ENCODE measurements at places on chromosomes 1 and 21. TPM values are rescaled to one million over a fixed set of nuclear protein-coding genes. Genes with fewer than 3 reads are reported as not detected.

DNA sequence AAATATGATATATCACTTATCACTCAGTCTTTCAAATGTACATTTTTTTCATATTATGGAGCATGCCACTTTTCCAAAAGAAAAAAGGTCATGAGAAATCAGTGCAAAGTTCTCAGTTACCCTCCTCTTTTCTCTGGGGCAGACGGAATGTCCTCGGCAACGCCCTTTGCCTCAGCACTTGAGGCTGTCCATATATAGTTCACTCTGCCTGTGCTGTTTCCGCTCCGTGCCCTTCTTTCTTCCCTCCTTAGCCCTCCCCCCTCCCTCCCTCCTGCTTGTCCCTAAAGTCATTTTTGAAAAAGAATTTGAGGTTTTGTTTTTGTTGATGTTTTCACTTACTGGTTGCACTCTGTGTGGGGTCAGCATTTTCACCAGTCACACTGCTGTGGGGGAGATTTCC is 5.4 kb downstream of the BARHL2 start:
- no peaks in the 10 kb centered on the region for H3K36me3 ChIP-seq
- no peak overlapping the region for H3K27ac ChIP-seq
- no peak overlapping the region for H3K4me3 ChIP-seq
- H3K27me3 ChIP-seq, result peaks cover 74% of the 10 kb centered on the region

Gene PLPPR4
- polyA plus RNA-seq, result 0.41 TPM

Gene ITLN1
- polyA plus RNA-seq, result 152 TPM

DNA sequence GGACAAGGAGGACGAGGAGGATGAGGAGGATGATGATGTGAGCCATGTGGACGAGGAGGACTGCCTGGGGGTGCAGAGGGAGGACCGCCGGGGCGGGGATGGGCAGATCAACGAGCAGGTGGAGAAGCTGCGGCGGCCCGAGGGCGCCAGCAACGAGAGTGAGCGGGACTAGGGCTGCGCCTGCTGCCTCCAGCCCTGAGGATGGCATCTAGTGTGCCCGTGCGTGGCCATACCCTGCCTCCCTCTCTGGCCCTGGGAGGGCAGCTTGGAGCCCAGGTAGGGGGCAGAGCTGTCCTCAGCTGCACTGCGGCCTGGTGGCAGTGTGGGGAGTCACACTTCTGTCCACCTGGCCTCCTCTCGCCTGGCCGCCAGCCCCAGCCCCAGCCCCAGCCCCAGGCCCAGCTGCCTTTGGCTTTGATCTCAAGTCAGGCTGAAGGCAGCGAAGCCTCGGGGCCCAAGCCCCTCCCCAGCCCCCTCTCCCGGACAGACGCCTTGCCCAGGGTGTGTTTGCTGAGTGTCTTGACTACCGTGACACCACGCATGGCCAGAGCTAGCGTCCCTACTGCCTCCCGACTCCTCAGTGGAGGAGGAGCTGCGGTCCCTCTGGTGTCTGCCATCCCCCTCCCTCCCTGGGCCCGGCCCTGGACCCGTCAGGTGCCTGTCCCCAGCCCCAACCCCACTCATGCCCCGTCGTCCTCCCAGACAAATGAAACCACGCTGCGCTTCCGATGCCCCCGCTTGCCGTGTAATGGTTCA is 155.2 kb downstream of the PEX14 start:
- H3K36me3 ChIP-seq, result peaks cover 88% of the 10 kb centered on the region
- peaks cover 4% of the 10 kb centered on the region for H3K4me1 ChIP-seq
- H3K27ac ChIP-seq, result no peak overlapping the region
- H3K4me3 ChIP-seq, result no peak overlapping the region
- no peaks in the 10 kb centered on the region for H3K27me3 ChIP-seq

DNA sequence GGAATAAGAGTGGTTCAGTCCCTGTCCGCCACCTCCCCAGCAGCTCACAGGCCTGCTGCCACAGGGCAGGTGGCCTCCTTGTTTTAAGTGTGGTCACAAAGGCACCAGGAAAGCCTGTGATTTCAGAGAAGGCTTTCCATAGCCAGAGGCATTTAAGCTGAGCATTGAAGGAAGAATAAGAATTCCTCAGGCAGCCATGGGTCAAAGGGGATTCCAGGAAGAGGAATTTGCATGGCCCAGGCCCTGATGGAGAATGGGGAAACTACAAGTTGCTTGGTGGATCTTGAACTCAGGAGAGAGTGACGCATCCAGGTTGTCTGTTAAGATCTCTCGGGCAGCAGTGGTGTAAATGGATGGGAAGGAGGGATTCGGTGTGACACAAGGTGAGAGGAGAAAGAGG is 66.7 kb downstream of the KLHDC7A start:
- no peak overlapping the region for H3K4me3 ChIP-seq
- H3K4me1 ChIP-seq, result no peaks in the 10 kb centered on the region
- H3K27me3 ChIP-seq, result peaks cover 14% of the 10 kb centered on the region
- no peak for DNase-seq
- H3K36me3 ChIP-seq, result no peaks in the 10 kb centered on the region

DNA sequence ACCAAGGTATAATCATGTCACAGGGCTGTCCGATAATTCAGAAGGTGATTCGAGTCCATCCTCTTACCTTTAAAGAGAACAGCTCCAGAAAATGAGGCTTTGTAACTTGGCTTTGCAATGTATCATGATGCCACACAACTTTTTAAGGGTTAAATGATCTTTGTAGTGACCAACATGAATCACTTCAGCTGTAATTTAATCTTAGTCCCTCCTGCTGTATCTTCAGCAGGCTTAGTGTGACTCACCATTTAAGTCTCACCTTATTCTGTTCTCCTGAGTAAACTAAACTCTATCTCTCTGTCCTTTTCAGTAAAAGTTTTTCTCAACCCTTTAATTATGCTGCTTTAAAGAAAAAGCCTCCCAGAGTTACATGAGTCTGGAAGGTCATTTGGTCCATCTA is 1.9 kb upstream of the HIVEP3 start:
- no peak for DNase-seq
- H3K27ac ChIP-seq, result no peak overlapping the region
- no peaks in the 10 kb centered on the region for H3K36me3 ChIP-seq

Gene ZNF362
- polyA plus RNA-seq, result 5.7 TPM

Gene CAMSAP2
- 4.7 TPM for polyA plus RNA-seq

DNA sequence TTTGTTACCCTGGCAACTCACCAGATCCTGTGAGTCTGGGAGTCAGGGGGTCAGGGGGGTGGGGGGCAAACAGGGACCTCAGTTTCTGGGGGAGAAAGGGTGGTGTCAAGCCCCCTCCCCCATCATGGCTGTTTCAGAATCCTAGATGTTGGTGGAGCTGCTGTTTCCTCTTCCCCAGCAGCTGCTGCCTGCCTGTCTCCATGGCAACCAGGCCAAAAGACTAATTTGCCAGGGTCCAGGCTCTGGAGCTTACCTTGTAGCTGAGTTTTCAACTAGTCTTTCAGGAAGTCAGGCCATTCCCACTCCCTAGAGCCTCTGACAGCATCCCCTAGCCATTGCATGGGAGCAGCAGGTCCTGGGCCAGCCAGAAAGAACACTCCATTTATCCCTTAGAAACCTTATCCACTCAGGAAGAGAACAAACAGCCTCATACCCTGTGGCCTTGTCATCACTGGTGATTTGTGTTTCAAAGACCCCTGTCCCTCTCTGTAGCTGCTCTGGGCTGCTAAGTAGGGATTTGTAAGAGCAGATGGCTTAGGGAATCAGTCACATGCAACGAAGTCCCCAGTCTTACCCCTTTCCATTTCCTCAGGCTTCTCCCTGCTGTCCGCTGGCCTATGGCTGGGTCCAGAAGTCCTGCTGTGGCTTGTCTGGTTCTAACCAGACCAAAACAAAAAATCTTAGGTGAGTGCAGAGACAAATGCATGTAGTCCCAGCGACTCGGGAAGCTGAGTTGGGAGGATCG is 21.5 kb upstream of the STMN1 start:
- no peak overlapping the region for H3K4me3 ChIP-seq
- H3K27ac ChIP-seq, result peak overlapping the region; percentile 5
- no peak for DNase-seq
- no peaks in the 10 kb centered on the region for H3K27me3 ChIP-seq
- H3K36me3 ChIP-seq, result no peaks in the 10 kb centered on the region
- H3K4me1 ChIP-seq, result no peaks in the 10 kb centered on the region

Gene IFI16
- 6.5 TPM for polyA plus RNA-seq

Gene GOLT1A
- 104 TPM for polyA plus RNA-seq

DNA sequence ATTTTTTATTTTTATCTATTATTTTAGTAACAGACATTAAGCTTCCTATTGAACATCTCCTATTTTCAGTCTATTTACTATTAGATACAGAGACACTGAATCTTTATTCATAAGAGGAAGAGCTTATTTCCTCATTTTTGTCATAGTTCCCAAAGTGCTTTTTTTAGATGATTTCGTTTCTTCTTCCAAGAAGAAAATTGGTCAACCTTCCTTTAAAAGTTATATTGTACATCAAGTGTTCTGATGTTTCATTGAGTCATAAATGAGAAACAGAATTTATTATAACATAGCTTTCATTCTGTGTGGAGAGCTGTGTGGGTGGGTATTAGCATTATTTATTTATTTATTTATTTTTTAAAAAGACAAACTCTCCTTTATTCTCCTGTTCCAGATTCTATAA is 50.6 kb upstream of the BACH1 start:
- no peaks in the 10 kb centered on the region for H3K36me3 ChIP-seq
- no peaks in the 10 kb centered on the region for H3K27me3 ChIP-seq
- no peak overlapping the region for H3K27ac ChIP-seq
- H3K4me3 ChIP-seq, result no peak overlapping the region
- no peaks in the 10 kb centered on the region for H3K4me1 ChIP-seq
- no peak for DNase-seq

Gene TCHH
- 0.12 TPM for polyA plus RNA-seq

Gene G0S2
- polyA plus RNA-seq, result 310 TPM

Gene CELA3A
- 0.16 TPM for polyA plus RNA-seq

DNA sequence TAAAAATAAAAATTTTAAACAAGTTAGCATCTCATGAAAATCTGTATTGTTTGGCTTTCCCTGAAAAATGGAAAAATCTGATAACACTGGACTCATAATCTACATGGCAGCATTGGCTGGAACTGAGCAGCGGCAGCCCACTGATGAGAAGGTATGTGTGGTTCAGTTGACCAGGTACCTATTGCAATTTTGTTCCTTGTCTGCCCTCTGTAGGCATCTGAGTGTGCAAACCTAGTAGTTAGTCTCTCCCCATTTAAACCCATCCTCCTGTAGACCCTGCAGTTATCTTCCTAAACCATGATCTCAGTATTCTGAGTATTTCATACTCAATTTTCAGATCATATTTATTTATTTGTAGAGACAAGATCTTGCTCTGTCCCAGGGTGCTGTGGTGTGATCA is 59.4 kb upstream of the SERBP1 start:
- H3K4me1 ChIP-seq, result no peaks in the 10 kb centered on the region
- H3K4me3 ChIP-seq, result no peak overlapping the region
- no peaks in the 10 kb centered on the region for H3K27me3 ChIP-seq
- no peaks in the 10 kb centered on the region for H3K36me3 ChIP-seq
- H3K27ac ChIP-seq, result no peak overlapping the region

Gene HES5
- 0.19 TPM for polyA plus RNA-seq

DNA sequence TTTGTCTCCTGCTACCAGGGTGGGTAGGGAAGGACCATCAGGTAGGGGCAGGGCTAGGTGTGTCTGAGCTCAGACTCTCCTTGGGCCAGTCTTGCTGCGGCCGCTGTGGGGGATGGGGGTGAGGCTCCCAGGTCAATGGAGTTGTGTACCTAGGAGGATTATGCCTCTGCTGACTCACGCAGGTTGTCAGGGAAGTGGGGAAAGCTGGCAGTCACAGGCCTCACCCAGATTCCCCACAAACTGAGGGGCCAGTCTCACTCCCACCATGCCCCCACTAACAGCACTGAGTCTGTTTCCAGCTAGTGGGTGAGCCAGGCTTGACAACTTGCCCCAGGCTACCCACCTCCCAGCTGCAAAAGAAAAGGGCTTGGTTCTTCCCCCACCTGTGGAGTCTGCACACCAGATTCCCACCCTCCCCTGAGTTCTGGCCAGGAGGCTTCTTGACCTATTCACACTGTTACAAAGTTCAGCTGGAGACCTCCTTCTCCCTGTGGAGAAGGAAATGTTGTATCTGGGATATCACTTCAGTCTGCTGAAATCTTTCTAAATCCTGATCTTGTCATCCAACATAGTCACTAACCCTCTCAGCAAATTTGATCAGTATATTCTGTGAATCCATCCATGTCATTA is 69.2 kb upstream of the GJA8 start:
- no peaks in the 10 kb centered on the region for H3K36me3 ChIP-seq
- DNase-seq, result peak; percentile 79
- no peak overlapping the region for H3K4me3 ChIP-seq
- no peaks in the 10 kb centered on the region for H3K4me1 ChIP-seq
- H3K27ac ChIP-seq, result peak overlapping the region; percentile 40

DNA sequence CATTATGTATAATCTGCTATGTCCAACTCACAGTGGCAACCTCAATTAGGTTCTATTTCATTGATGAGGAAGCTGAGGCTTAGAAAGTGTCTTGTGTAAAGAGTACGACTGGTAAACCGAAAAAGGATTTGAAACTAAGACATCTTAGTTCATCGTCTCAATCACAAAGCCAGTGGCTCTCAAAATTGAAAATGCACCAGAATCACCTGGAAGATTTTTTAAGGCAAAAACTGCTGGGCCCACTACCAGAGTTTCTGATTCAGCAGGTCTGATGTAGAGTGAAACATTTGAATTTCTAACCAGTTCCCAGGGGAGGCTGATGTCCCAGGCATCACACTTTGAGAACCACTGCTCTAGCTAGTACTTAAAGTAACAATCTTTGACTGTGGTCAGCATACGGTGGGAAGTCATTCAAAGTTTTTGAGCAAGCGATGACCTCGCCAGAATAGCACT is 5.2 kb upstream of the LRRC53 start:
- H3K36me3 ChIP-seq, result no peaks in the 10 kb centered on the region
- no peak overlapping the region for H3K4me3 ChIP-seq
- no peak for DNase-seq
- no peaks in the 10 kb centered on the region for H3K4me1 ChIP-seq

Gene TENT5C
- polyA plus RNA-seq, result 13.5 TPM

GRCh38 chr21:22223385-22223784 is 1225.2 kb downstream of the NCAM2 start:
- no peaks in the 10 kb centered on the region for H3K4me1 ChIP-seq
- H3K27me3 ChIP-seq, result no peaks in the 10 kb centered on the region
- DNase-seq, result no peak
- no peaks in the 10 kb centered on the region for H3K36me3 ChIP-seq

Gene SHISAL2A
- polyA plus RNA-seq, result not detected

- H3K4me1 ChIP-seq, result peaks cover 5% of the 10 kb centered on the region
- no peak overlapping the region for H3K27ac ChIP-seq
- H3K36me3 ChIP-seq, result no peaks in the 10 kb centered on the region
- peaks cover 12% of the 10 kb centered on the region for H3K27me3 ChIP-seq
Observed at GRCh38 chr21:41321908-41322495, 5.4 kb downstream of the FAM3B start.

GRCh38 chr1:179026813-179027669 is 1.3 kb downstream of the FAM20B start:
- H3K27ac ChIP-seq, result peak overlapping the region; percentile 96
- no peaks in the 10 kb centered on the region for H3K36me3 ChIP-seq
- H3K4me3 ChIP-seq, result peak overlapping the region; percentile 72

All from small intestine (tissue), 16 donors.